ENCODE measurements at places on chromosomes 13 and 19.

- DNase-seq, result no peak
Observed at GRCh38 chr19:55585658-55586339, 5.2 kb upstream of the ZNF579 start.

DNA sequence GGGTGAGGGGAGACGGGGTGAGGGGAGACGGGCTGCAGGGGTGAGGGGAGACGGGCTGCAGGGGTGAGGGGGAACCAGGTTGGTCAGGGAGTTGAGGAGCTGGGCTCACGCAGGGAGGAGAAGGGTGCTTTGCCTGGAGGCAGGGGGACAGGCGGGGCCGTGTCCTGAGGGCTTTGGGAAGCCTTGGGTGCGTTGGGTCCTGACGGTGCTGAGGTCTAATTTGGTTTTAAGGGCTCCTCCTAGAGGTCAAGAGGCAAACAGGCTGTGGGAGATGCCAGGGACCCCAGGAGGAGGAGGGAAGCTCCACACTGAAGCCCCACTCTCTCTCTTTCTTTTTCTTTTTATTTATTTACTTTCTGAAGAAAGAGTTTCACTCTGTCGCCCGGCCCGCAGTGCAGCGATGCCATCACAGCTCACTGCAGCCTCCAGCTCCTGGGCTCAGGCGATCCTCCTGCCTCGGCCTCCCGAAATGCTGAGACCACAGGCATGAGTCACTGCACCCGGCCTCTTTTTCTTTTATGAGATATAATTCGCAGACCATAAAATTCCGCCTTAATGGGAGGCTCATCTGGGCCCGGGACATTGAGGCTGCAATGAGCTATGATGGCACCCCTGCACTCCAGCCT lies 9.3 kb upstream of the MISP start:
- DNase-seq, result no peak

DNA sequence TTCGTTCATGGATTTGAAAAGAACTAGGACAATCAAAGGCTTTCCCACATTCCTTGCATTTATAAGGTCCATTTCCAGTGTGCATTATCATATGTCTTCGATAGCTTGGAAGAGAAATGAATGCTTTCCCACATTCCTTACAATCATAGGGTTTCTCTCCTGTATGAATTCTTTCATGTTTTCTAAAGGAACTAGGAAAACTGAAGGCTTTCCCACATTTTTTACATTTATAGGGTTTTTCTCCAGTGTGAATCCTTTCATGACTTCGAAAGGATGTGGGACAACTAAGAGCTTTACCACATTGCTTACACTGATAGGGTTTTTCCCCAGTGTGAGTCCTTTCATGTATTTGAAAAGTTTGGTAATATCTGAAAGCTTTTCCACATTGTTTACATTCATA lies 19.8 kb downstream of the ZNF709 start:
- DNase-seq, result no peak

- no peak for DNase-seq
Observed at GRCh38 chr13:111975539-111976473, 91.1 kb upstream of the SOX1 start.

- DNase-seq, result no peak
Observed at GRCh38 chr13:51676739-51677138, 92.5 kb downstream of the WDFY2 start.

DNA sequence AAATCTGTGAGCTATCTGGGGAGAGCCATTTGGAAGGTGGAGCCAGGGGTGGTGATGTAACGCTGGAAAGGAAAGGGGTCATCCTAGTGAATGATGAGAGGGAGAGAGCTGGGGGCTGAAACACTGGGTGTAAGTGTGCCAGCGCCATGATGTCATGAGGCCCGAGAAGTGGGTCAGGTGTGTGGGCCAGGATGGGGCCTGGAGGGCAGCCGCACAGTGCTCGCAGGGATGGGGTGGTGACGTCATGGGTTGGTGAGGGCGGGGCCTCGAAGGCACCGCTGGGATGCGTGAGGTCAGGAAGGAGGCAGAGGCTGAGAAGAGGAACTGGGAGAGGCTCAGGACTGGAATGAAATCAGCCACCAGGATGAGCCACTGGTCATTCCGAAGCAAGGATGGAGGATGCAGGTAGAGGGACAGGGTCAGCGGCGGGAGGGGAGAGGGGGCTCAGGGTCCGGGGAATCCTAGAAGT lies 4.4 kb downstream of the CCDC61 start:
- no peak for DNase-seq

GRCh38 chr19:12773571-12773970 lies 1.8 kb downstream of the HOOK2 start:
- no peak for DNase-seq

GRCh38 chr13:37091835-37092234 lies 13.6 kb downstream of the CSNK1A1L start:
- no peak for DNase-seq

DNA sequence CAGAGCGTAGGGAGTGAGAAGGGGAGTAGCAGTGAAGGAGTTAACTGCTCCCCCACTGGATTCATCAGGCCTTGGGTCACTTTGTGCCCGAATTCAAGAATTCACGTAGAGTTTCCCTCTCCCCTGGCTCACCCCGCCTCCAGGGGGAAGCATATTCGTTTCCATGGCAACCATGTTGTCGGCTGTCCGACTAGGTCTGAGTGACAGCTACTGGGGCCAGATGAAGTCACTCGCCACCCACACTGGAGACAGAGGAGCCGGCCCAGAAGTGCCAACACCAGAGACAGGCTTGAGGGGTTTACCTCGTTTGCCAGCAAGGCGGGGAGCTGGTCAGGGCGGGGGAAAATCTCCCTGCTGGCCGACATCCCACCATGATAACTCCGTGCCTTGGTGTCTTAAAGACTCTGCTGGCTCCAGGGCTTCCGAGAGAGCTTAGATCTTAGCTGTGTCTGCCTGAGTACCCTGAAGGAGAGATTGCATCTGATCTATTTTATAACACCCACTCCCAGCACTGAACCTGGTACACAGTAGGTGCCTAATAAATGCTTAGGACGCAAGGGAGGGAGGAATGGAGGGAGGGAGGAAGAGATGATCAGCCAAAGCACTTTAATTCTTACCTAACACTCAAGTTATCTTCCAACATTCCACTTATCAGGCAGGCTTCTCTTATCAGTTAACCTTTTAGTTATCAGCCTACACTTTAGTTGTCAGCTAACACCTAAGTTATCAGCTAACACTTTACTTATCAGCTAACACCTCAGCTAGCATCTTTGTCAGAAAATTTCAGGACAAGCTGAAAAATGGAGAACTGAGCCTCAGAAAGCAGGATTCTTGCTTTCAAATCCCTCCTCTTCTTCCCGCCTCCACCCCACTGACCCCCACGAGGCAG lies 57.2 kb upstream of the ZNRF4 start:
- no peak for DNase-seq

GRCh38 chr19:40513345-40513678 lies 46.5 kb downstream of the SPTBN4 start:
- no peak for DNase-seq

DNA sequence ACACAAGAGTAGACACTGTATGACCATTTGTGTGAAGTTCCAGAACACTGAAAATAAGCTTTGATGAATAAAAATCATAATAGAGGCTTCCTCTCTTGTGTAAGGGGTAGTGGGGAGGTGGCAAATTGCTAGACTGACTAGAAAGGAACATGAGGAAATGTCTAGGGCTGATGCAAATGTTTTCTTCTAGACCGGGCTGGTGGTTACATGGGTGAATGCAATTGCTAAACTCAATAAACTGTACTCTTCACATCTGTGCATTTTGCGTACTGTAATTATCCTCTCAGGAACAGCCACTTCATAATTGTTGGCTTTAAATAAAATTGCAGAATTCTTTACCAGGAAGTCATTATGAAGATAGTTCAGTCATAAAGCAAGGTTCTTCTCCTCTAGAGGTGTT lies 5.2 kb upstream of the KBTBD7 start:
- DNase-seq, result no peak

DNA sequence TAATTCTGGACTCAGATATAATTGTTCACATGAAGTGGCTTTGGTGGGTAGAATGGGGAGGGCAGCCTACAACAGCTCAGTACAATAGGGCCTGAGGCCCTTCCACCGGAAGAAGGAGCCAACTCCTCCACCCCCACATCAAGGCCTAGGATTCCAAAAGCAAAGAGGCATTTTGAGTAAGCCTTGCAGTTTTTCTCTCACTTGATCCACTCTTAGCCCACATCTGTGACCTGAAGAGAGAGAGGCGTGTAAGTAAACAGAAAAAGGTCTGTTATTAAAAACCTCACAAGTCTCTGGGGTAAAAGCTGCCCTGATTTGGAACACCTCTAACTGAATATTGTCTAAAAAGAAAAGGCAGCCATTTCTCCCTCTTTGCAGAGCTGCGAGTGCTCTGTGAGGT lies 214.1 kb upstream of the KL start:
- DNase-seq, result no peak

GRCh38 chr13:73572824-73573223 lies 514.0 kb downstream of the KLF5 start:
- no peak for DNase-seq

- no peak for DNase-seq
Observed at GRCh38 chr13:90272356-90272755, 1075.1 kb upstream of the MIR17HG start.

GRCh38 chr13:98942997-98943396 lies 34.9 kb downstream of the DOCK9 start:
- DNase-seq, result no peak

- DNase-seq, result no peak
Observed at GRCh38 chr13:20856650-20857049, 45.9 kb downstream of the XPO4 start.

- no peak for DNase-seq
Observed at GRCh38 chr13:32600890-32601289, 14.6 kb downstream of the PDS5B start.

- DNase-seq, result no peak
Observed at GRCh38 chr13:52798770-52799430, 49.5 kb downstream of the PCDH8 start.

- no peak for DNase-seq
Observed at GRCh38 chr13:37647031-37647650, 48.6 kb upstream of the POSTN start.

DNA sequence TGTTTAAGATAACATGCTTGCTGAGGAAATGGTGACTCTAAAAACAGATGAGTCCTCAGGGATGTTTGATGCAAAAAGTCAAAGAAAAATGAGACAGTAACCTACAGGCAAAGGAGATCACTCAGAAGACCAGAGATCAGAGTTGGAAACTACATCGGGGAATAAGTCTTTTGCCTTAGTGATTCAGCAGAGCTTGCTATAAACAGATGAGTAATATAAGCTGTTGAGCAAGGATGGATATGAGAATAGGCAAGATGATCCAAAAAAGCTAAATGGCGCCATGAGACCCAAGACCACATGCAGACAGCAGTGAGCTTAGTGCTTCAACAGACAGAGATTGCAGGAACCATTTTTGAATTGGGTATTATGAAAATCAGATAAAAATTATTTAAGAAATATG lies 168.6 kb downstream of the POSTN start:
- peak; percentile 12 for DNase-seq

DNA sequence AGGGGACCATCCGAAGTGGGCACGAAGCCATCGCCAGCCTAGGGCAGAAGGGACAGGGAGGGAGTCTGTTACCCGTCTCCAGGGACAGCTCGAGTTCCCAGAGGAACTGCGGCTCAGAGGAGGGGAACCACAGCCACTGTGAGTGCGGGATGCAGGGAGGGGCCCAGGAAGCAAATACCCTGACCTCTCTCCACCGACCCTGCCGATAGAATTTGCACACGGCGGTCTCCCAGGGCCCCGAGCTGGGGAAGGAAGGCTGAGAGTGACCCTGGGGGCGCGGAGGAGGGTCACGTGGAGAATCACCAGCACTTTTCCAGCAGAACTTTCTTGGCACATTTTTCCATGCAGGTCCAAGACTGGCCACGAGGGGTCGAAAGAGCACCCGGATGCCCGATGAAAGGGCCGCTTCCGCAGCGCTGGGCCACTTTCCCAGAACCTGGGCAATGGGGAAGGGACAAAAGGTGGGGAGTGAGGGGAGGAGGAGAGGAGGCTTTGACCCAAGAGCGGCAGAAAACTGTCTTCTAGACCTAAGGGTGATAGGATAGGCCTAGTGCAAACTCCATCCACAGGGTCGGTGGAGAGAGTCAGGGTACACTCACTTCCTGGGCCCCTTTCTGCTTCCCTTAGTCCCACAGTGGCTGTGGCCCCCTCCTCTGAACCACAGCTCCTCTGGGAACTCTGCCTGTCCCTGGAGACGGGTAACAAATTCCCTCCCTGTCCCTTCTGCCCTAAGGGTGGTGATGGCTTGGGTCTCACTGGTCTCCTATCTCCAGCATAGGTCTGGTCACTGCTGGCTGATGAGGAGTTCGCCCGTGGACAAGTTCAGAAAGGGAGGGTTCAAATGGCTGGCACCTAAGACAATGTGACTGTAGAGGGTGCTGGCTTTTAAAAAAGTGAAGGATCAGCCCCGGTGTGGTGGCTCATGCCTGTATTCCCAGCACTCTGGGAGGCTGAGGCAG lies 5.3 kb upstream of the GPR4 start:
- peak; percentile 64 for DNase-seq

- DNase-seq, result no peak
Observed at GRCh38 chr13:35057858-35058257, 115.8 kb downstream of the NBEA start.

DNA sequence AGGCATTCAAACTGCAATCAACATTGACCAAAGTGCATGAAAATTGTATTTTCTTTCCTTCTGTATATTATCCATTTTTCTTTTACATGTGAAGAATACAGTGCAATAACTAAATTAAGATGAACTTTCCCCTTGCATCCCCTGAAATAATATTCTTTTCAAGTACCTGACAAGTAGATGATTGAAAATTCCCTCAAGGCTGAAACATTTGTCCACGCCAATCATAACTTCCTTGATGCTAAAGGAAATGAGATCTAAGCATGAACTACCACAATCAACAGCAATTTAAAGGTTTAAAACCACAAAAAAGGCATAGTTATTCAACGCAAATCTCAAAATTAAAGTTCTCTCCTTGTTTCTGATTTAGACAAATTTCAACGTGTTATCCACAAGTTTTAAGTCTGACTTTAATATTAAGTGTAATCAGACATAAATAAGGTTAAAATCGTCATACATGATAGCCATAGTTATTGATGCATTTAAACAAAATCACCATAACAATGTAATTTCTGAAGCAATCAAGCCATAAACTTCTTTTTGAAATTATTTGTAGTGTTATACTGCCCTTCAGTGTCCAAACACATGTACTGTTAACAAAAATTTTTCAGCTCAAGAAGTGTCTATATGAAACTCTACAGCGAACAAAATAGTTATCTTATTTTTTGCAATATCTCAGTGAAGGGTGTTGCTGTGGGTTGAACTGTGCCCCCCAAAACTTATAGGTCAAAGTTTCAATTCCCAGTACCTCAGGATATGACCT lies 169.5 kb downstream of the DCLK1 start:
- DNase-seq, result no peak

DNA sequence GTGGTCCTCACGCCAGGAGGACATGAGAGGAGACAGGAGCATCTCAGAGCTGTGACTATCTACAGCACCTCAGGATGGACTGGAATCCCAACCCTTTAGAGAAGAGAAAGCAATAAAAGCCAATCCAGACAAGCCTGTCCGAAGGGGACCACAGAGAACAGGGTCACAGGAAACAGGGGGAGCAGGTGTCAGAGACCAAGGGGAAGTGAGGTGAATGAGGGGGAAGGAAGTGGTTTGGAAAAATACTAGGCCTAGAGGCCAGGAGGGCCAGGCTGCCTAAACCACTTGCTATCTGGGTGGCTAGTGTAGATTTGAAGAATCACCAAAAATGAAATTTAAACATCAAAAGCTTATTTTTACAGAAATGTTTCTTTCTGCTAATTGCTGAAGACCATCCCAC lies 16.2 kb downstream of the TMTC4 start:
- DNase-seq, result no peak
